WTC11 (cell line): ENCODE measurements at places on chromosomes 12 and 14. TPM values are rescaled to one million over a fixed set of nuclear protein-coding genes. Genes with fewer than 3 reads are reported as not detected.

GRCh38 chr14:92801917-92802316 is 7.8 kb downstream of the GOLGA5 start:
- H3K4me3 ChIP-seq = no peak overlapping the region
- no peaks in the 10 kb centered on the region for H3K4me1 ChIP-seq
- no peak for DNase-seq
- peaks cover 26% of the 10 kb centered on the region for H3K36me3 ChIP-seq
- H3K27me3 ChIP-seq = no peaks in the 10 kb centered on the region

GRCh38 chr14:101862177-101862576 is 100.7 kb downstream of the PPP2R5C start:
- no peaks in the 10 kb centered on the region; the same call in 1 of the 2 replicates for H3K36me3 ChIP-seq
- H3K4me3 ChIP-seq = no peak overlapping the region

DNA sequence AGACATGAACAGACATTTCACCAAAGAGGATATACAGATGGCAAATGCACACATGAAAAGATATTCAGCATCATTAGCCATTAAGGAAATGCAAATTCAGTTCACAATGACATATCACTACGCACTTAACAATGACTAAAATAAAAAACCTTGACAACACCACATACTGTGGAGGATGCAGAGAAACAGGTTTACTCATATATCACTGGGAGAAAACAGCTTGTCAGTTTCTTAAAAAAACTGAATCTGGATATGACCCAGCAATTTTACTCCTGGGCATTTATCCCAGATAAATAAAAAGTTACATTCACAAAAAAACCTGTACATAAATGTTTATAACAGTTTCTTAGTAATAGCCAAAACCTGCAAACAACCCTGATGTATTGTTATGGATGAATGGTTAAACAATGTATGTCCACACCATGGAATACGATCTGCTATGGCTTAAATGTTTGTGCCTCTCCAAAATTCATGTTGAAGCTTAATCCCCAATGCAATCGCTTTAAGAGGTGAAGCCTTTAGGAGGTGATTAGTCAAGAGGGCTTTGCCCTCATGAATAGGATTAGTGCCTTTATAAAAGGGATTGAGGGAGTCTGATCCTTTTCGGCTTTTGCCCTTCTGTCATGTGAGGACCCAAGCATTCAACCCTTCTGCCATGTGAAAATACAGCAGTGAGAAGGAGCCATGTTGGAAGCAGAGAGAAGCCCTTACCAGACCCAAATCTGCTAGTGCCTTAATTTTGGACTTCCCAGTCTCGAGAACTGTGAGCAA is 36.0 kb upstream of the PPP4R3A start:
- no peaks in the 10 kb centered on the region for H3K36me3 ChIP-seq
- DNase-seq = no peak
- H3K4me1 ChIP-seq = no peaks in the 10 kb centered on the region
- no peaks in the 10 kb centered on the region for H3K27me3 ChIP-seq

Gene LMNTD1
- total RNA-seq = not detected in 3 replicates

Gene KCNH3
- 0.27 to 0.44 TPM (median 0.44 TPM) in 3 replicates for total RNA-seq

Gene PPM1H
- 37.1 to 45.6 TPM (median 40.9 TPM) in 3 replicates for total RNA-seq

GRCh38 chr14:26775765-26776563 is 178.1 kb upstream of the NOVA1 start:
- H3K27ac ChIP-seq = no peak overlapping the region
- H3K36me3 ChIP-seq = no peaks in the 10 kb centered on the region
- H3K27me3 ChIP-seq = no peaks in the 10 kb centered on the region; the same call in 1 of the 2 replicates
- peaks cover 15% of the 10 kb centered on the region for H3K4me1 ChIP-seq

Gene P2RX2
- total RNA-seq = 1.6 to 2.6 TPM (median 2.1 TPM) in 3 replicates

DNA sequence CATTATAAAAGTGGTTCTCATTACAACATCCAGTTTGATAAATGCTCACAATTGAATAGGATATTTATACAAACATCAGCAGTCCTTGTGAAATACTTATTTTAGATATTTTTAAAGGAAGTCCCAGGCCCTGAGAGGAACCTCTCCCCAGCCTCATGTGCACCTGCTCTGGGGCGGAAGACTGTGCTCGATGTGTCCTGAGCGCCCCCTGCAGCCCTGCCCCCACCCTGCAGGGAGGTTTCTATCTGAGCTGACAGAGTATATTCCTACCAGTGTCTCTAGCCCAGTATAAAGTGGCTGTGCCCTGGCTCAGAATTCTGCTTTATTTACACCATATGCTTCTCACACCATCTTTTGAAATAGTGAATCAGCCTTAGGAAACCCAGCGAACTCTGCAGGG is 1349.1 kb downstream of the TMEM121 start:
- H3K36me3 ChIP-seq = peaks cover 75% of the 10 kb centered on the region
- H3K27ac ChIP-seq = no peak overlapping the region
- no peaks in the 10 kb centered on the region for H3K4me1 ChIP-seq
- DNase-seq = no peak

DNA sequence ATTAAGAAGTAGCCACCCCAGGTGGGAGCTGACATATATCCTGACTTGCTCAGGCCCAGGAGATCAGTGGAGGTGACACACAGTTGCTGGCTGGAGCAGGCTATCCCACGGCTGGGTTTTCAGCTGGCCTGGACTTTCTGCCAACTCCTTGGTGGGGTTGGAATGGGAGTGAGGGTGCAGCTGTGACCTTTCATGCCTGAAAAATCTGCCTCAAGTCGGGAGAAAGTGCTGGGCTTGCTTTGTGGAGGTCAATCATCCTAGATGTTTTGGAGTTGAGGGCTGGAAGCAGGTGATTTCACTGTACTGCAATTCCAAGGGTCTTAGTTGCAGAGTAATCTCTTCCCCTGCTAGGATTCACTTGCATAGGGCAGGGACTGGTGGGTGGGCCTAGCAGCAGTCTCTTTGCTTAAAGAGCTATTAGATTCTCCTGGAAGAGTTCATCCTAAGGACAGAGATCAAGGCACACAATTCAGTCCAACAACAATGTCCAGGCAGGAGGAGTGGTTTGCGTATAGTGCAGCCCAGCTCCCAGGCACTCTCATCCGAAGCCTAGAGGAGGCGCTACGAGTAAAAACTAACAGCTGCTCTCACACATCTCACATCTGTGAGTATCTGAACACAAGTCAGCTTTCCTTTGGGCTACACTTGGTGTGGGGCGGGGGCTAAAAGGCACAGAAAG is 98.1 kb downstream of the GAS2L3 start:
- no peak overlapping the region for H3K4me3 ChIP-seq
- H3K4me1 ChIP-seq = no peaks in the 10 kb centered on the region
- no peaks in the 10 kb centered on the region for H3K36me3 ChIP-seq
- H3K27me3 ChIP-seq = no peaks in the 10 kb centered on the region
- H3K27ac ChIP-seq = no peak overlapping the region

- H3K4me3 ChIP-seq = no peak overlapping the region
- H3K27ac ChIP-seq = no peak overlapping the region
- no peaks in the 10 kb centered on the region for H3K27me3 ChIP-seq
- DNase-seq = no peak
- no peaks in the 10 kb centered on the region for H3K36me3 ChIP-seq
Observed at GRCh38 chr12:44224399-44225148, 388.7 kb downstream of the TMEM117 start.

Gene OR4E2
- not detected in 3 replicates for total RNA-seq

Gene TSHR
- total RNA-seq = 0.16 TPM in 1 of 3 replicates, not detected in the others

Gene EDDM3A
- total RNA-seq = 0.20 TPM in 1 of 3 replicates, not detected in the others

DNA sequence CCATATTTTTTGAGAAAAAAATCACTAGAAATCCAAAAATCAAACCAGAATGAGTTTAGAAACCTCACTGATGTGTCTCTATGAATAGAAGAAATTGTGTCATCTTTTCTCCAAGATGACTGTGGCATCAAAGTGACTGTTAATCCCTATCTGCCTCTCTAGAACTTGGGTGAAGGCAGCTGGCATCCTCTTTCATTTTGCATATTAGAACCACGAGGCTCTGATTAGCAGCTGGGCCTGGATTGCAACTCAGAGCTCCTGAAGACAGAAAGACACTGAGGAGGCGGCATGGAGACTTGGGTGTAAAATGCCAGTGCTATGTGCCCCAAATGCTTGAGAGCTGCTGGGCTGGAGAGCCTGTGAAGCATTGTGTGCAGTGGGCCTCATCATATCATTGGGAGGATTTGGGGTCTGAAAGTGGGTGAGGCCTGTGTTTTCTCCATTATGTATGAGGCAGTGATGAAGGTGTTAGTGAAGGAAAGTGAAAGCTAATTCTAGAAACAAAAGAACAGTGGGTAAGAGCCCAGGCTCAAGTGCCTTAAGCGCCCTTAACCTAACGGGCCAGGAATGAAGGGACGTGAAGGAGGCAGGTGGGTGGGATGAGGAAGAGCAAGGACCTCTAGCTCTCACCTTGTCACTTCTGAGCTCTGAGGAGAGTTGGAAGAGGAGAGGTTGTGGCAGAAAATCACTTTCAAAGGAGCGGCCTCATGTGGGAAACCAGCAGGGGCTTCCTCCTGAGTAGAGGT is 26.2 kb downstream of the NKX2-8 start:
- DNase-seq = no peak
- no peak overlapping the region for H3K4me3 ChIP-seq
- H3K27me3 ChIP-seq = peaks cover 12% of the 10 kb centered on the region
- peaks cover 14% of the 10 kb centered on the region for H3K4me1 ChIP-seq
- no peaks in the 10 kb centered on the region for H3K36me3 ChIP-seq

- peaks cover 21% of the 10 kb centered on the region for H3K4me1 ChIP-seq
- no peaks in the 10 kb centered on the region for H3K27me3 ChIP-seq
- no peak overlapping the region for H3K4me3 ChIP-seq
- no peak for DNase-seq
- no peaks in the 10 kb centered on the region for H3K36me3 ChIP-seq
Observed at GRCh38 chr12:97257726-97258125, 204.9 kb upstream of the RMST start.

Gene ENDOU
- not detected in 3 replicates for total RNA-seq

DNA sequence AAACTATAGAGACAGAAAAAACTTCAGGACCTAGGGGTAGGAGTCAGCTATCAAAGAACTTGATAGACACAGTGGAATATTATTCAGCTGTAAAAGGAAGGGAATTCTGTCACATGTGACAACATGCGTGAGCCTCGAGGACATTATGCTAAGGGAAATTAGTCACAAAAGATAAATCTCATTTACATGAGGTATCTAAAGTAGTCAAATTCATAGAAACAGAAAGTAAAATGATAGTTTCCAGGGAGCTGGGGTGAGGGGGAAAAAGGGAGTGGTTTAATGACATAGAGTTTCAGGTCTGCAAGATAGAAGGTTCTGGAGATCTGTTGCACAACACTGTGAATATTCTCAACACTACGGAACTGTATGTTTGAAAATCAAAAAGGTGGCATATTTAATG is 50.0 kb upstream of the PRIMA1 start:
- H3K36me3 ChIP-seq = no peaks in the 10 kb centered on the region; the same call in 1 of the 2 replicates
- peaks cover 12% of the 10 kb centered on the region for H3K4me1 ChIP-seq
- no peak overlapping the region for H3K27ac ChIP-seq
- H3K4me3 ChIP-seq = no peak overlapping the region
- H3K27me3 ChIP-seq = no peaks in the 10 kb centered on the region; the same call in 1 of the 2 replicates

Gene TAS2R9
- not detected in 3 replicates for total RNA-seq

Gene SERPINA10
- 0.04 TPM in 1 of 3 replicates, not detected in the others for total RNA-seq

Gene INSM2
- 0.07 TPM in 1 of 3 replicates, not detected in the others for total RNA-seq

DNA sequence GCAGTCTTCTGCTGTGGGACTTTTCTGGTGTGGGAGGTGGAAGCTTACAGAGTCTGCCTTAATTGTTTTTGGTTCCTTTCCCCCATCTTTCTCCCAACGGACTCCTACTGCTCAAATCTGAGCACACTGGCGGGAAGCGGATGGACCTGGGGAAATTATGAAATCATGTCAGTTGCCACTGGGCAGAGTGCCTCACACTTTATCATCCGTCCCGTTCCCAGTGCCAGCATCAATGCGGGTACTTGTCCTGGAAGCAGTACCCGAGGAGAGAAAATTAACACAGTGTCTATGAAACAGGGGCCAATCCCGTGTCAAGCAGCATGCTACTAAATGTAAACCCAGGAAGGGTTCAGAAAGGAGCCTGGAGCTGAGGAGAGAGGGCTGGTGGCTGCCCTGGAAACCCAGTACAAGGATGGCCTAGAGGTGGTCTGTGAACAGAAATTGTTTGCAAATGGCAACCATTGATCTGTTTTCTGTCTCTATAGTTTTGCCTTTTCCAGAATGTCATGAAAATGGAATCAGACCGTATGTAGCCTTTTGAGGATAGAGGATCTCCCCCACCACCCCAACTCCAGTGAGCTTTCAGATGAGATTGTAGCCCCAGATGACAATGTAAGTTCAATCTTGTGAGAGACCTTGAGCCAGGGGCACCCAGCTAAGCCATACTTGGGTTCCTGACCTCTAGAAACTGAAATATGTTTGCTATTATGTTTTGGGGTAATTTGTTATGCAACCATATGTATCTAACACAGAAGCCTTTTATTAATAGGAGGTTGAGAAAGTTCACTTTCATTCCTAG is 908 bp upstream of the CDKL1 start:
- H3K4me1 ChIP-seq = peaks cover 26% of the 10 kb centered on the region
- peaks cover 32% of the 10 kb centered on the region for H3K27me3 ChIP-seq
- DNase-seq = no peak
- H3K27ac ChIP-seq = no peak overlapping the region

GRCh38 chr14:106840991-106841390 is 1314.6 kb downstream of the TMEM121 start:
- DNase-seq = no peak
- peaks cover 6% of the 10 kb centered on the region; the same call in 1 of the 2 replicates for H3K27me3 ChIP-seq
- H3K27ac ChIP-seq = no peak overlapping the region
- H3K4me1 ChIP-seq = no peaks in the 10 kb centered on the region

DNA sequence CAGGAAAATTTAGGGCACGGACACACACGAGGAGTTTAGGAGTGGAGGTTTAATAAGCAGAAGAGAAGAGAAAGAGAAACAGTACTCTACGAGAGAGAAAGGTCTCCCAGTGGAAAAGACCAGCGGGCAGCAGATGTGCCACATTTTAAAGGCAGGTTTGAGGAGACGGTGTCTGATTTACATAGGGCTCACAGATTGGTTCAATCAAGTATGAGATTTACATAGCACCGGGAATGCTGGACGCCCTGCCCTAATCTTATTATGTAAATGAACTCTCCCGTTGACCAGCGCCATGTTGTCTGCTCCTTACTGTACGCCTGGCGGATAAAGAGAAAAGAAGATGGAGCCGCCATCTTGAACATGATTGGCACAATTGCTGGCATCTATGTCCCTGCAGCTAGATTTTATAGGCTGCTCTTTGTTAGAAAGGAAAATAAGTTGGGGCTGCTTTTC is 17.9 kb downstream of the NFKBIA start:
- H3K27ac ChIP-seq = no peak overlapping the region
- no peak for DNase-seq
- H3K36me3 ChIP-seq = no peaks in the 10 kb centered on the region
- H3K27me3 ChIP-seq = no peaks in the 10 kb centered on the region

GRCh38 chr12:50706606-50707005 is 57.3 kb upstream of the ATF1 start:
- H3K4me1 ChIP-seq = no peaks in the 10 kb centered on the region
- peaks cover 47% of the 10 kb centered on the region for H3K36me3 ChIP-seq
- H3K27ac ChIP-seq = no peak overlapping the region
- H3K4me3 ChIP-seq = no peak overlapping the region
- DNase-seq = no peak

Gene HOMEZ
- total RNA-seq = 9.4 to 10.7 TPM (median 10.1 TPM) in 3 replicates

GRCh38 chr12:24730489-24730896 is 218.4 kb downstream of the BCAT1 start:
- no peak overlapping the region for H3K4me3 ChIP-seq
- no peaks in the 10 kb centered on the region for H3K27me3 ChIP-seq
- no peaks in the 10 kb centered on the region for H3K4me1 ChIP-seq
- H3K36me3 ChIP-seq = no peaks in the 10 kb centered on the region

Gene STAC3
- 3.2 to 3.4 TPM (median 3.3 TPM) in 3 replicates for total RNA-seq

GRCh38 chr12:68056300-68056699 is 67.1 kb downstream of the IFNG-AS1 start:
- no peaks in the 10 kb centered on the region for H3K4me1 ChIP-seq
- H3K27ac ChIP-seq = no peak overlapping the region
- peaks cover 21% of the 10 kb centered on the region for H3K36me3 ChIP-seq
- peaks cover 1% of the 10 kb centered on the region; the same call in 1 of the 2 replicates for H3K27me3 ChIP-seq
